ENCODE measurements at places on chromosomes 2 and 18. TPM values are rescaled to one million over a fixed set of nuclear protein-coding genes. Genes with fewer than 3 reads are reported as not detected.

Gene PPP4R3B
- total RNA-seq: 89.0 TPM

Gene GPR45
- not detected for total RNA-seq

Gene LMAN2L
- 16.6 TPM for total RNA-seq

Gene GLI2
- total RNA-seq: 0.13 TPM

Gene FAP
- 0.53 TPM for total RNA-seq

Gene UGT1A5
- not detected for total RNA-seq

Gene LIMS4
- total RNA-seq: 11.6 TPM

Gene CNRIP1
- 67.6 TPM for total RNA-seq

Gene RNPEPL1
- total RNA-seq: 22.7 TPM

Gene ATP6V1B1
- total RNA-seq: 0.07 TPM

Gene TRIM54
- not detected for total RNA-seq

Gene CABYR
- 5.5 TPM for total RNA-seq

Gene EMX1
- not detected for total RNA-seq

Gene NGEF
- total RNA-seq: 0.50 TPM

Gene PLCL1
- total RNA-seq: 9.7 TPM

Gene CERS6
- total RNA-seq: 16.5 TPM

Gene NAT8
- total RNA-seq: not detected

Gene MROH2A
- total RNA-seq: not detected

Gene OTOF
- under 0.01 TPM for total RNA-seq

Gene ALKAL2
- not detected for total RNA-seq

Gene ZNF385B
- not detected for total RNA-seq

Gene NT5C1B
- not detected for total RNA-seq

Gene INSIG2
- 24.1 TPM for total RNA-seq

Gene CD8B
- total RNA-seq: not detected

Gene FSHR
- not detected for total RNA-seq

Gene RUFY4
- total RNA-seq: not detected

Gene CLEC4F
- not detected for total RNA-seq

Gene DNAJC5G
- not detected for total RNA-seq

Gene GPR39
- total RNA-seq: not detected

Gene UGT1A10
- total RNA-seq: not detected

Gene CNDP1
- not detected for total RNA-seq

Gene MTCL1
- total RNA-seq: 27.1 TPM

Gene CLIP4
- 49.9 TPM for total RNA-seq

Gene CCDC178
- total RNA-seq: not detected

Gene TEKT4
- not detected for total RNA-seq

Gene PIEZO2
- total RNA-seq: 31.0 TPM

Gene LDLRAD4
- 1.6 TPM for total RNA-seq

Gene RTP5
- total RNA-seq: not detected

Data from thoracic aorta endothelial cell (primary cell).